Stimulated activated CD4-positive, alpha-beta T cell treated with anti-CD3 and anti-CD28 coated beads, Interleukin-2, amount 100 ng/mL, for 4 hours (primary cell): ENCODE measurements at places on chromosomes 1 and 21.
A peak's percentile ranks its signal among the peaks of the same experiment; 100 is the strongest.

DNA sequence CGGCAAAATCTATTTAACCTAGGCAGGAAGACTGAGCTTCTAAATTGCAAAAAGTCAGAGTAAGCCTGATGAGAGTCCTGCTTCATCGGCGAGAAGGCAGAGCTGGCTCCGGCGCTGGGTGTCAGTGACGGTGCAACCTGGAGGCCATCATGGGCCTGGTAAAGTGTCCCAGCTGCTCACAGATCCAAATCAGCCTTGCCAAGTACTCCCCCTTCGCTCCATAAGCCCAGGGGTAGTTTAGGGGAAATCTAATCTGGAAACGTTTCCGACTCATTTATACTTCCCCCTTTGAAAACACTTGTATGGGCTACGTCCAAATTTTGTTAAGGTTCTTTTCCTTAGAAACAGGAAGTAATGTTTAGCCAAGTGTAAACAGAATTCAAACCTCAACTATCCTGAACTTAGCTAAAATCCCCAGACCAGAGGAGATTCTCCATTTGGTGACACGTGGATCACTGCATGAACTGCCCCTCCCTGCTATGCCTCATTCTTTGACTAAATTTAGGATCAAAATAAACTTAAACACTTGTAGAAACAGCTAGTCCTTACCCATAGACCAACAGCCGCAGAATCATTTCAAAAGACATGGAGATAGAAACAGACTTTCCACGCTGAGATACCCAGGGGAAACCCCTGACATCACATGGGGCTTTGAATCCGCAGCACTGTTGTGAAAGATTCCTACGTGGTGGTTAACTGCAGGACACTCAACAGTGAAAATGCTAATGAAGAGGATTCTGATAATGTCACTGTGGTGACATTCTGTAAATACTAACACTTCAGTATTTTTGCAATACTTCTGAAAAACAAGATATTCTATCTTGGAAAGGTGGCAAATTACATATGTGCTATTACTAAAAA is 172.7 kb downstream of the TGFBR3 start:
- no peak for DNase-seq

DNA sequence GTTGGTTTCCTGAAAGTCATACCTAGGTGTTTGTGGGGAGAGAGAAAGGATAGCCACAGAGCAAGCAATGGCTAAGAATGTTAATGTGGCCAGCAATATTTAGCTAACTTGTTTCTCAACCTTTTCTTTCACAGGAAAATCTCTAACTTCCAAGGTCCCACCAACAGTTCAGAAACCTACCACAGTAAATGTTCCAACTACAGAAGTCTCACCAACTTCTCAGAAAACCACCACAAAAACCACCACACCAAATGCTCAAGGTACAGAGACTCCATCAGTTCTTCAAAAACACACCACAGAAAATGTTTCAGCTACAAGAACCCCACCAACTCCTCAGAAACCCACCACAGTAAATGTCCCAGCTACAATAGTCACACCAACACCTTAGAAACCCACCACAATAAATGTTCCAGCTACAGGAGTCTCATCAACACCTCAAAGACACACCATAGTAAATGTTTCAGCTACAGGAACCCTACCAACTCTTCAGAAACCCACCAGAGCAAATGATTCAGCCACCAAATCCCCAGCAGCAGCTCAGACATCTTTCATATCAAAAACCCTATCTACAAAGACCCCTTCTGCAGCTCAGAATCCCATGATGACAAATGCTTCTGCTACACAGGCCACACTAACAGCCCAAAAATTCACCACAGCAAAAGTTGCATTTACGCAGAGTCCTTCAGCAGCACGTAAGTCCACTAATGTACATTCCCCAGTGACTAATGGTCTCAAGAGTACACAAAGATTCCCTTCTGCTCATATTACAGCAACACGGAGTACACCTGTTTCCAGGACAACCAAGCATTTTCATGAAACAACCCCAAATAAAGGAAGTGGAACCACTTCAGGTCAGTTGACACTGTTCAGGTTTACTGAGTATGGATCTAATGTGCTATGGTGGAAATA is 15.3 kb downstream of the CD55 start:
- no peak for DNase-seq

GRCh38 chr1:15442119-15442518 is 3.9 kb downstream of the CTRC start:
- DNase-seq = no peak

DNA sequence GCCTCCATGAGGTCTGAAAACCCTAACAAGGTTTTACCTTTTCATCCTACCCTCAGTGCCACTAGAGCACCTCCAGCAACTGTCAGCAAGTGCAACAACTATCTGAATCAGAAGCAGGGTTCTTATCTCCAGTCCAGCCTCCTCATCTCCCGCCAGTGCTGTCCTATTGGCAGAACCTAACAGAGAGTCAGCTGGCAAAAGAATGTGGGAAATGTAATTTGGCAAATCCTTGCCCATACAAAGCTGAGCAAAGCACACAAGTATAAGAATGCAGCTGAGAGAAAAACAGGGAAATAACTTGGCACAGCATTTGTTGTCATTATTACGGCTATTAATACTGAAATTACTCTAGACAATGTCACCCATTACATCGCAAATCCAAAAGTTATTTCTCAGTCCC is 124.2 kb downstream of the ATP6V1G3 start:
- no peak for DNase-seq

GRCh38 chr1:105485207-105485606 is 1571.3 kb upstream of the PRMT6 start:
- DNase-seq = no peak

GRCh38 chr21:40146216-40146837 is 279.1 kb downstream of the PCP4 start:
- DNase-seq = no peak

DNA sequence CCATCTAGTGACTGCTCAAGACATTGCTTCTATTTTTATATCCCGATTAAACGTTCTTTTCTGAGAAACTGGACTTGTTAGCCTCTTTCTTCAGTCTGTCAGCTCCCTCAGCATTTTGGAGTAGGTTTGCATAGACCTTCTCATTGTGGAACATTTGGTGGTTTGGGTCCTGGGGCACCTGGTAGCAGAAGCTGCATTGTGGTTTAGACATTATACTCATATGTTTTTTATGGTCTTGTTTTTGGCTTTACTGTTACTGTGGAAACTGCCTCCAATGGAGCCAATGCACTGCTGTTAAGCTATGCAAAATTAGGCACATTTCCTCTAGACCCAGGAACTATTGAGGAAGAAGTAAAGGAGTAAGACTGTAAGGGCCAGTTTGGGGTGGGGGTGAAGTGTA is 36.7 kb upstream of the LRRC8B start:
- DNase-seq = no peak

GRCh38 chr1:150567341-150567716 is 12.1 kb downstream of the MCL1 start:
- peak; percentile 49 for DNase-seq

DNA sequence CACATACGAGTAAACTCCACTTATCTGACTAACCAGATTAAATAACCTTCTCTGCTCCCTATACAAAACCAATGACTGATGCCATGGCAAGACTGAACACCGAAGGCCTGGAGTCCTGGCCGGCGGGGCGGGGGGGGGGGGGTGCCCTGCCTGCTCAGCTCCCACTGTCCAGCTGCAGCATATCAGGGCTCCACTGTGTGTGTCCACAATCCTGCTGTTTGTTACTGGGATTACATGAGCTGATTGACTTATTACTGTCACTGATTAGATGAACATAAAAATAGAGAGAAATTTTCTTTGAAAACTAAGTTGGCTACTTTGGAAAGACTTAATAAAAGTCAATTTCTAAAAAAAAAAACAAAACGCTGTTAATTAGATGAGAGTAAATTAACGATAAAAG is 24.9 kb downstream of the TMEM63A start:
- DNase-seq = no peak

DNA sequence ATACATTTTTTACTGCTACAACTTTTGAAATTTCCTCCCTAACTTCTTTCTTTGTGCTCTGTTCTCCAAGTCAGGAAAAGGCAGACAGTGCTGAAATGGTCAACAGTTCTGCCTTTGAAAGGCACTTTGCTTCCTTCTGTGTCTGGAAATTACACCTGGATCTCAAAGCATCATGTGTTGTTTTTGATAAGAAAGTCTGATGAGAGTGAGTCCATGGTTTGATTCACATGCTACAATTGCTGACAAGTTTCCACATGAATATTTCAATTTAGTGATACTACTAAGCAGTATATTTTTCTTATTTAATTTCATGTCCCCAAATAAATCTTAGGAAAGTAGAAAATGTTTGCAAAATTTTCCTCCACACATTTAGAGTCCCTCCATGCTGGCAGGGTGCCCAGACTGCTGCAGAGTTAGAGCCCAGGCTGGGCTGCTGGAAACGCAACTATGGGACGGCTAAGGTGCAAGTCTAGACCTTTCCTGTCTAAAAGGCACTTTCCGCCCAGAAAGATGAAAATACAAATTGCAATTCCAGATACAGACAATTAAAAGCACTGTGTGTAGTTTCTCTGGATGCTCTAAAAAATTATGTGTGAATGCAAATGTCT is 96.6 kb upstream of the RUNX1 start:
- no peak for DNase-seq

DNA sequence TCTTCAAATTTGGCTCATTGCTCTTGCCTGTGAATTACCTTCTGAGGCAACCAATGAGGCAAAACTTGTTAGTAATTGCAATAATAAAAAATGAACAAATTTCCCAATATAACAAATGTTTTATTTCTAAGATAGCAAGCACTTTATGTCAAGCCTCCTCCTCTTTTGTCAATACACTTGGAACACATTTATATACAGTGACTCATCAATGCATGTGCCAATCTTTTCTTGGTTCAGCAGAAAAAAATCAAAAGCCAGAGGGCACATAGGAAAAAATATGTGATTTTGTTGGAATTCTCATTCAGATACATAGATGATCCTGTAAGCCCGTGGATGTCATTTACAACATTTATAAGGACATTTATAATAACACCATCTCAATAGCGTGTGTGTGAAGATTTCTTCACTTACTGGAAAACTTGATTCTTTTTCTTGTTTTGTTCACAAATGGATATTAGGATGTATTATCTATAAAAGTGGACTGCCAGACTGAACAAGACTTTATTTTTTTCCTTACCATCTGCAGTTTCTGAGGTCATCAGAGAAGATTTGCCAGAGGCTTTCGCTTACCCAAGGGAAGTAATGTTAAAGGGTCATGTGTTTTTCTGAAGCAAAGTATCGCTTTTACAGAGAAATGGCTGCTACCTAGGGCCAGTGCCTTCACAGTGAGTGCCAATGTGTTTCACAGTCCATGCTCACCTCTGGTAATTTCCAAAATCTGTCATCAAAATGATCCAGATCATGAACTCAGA is 645.7 kb upstream of the PTBP2 start:
- DNase-seq = no peak

- DNase-seq = no peak
These were observed 334.4 kb downstream of the DSCAM start for GRCh38 chr21:40512590-40512989.

- DNase-seq = no peak
These were observed 1.3 kb downstream of the PKP1 start for GRCh38 chr1:201284636-201285035.

GRCh38 chr1:96688767-96689166 is 32.8 kb upstream of the PTBP2 start:
- no peak for DNase-seq

- no peak for DNase-seq
These were observed 53.3 kb downstream of the NENF start for GRCh38 chr1:212485913-212486618.

DNA sequence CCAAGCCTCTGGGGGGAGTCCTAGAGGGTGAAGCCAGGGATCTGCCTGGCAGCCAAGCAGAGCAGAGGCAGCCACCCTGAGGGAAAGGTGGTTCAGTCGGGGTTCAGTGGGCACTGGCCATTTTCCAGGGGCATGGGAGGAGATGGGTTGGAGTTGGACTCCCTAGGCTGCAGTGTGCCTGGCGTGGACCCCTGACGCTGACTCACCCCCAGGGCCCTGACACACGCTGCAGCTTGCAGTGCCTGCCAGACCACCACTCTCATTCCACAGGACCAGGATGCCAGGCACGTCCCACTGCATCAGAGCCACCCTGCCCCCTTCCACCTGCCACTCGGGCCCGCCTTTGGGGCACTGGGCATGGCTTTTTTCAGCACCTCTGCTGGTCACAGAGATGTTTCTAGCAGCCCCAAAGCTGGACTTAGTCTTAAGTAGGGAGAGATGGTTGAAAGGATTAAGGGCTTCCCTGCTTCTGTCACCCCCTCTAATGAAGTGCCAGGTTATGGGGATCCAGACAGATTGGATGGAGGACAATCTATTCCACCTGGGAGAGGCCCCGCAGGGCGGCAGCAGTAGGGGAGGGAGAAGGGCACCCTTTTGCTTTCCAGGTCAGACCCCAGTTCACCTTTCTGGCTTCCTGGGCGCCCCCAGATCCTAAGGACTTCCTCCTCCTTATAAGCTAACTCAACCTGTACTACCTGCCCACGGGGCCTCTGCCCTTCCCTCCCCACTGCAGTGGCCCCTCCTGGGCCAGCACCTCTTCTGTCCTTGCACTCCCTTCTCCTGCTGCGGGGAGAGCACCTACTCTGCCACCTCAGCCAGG is 1.6 kb downstream of the SYT2 start:
- DNase-seq = no peak

DNA sequence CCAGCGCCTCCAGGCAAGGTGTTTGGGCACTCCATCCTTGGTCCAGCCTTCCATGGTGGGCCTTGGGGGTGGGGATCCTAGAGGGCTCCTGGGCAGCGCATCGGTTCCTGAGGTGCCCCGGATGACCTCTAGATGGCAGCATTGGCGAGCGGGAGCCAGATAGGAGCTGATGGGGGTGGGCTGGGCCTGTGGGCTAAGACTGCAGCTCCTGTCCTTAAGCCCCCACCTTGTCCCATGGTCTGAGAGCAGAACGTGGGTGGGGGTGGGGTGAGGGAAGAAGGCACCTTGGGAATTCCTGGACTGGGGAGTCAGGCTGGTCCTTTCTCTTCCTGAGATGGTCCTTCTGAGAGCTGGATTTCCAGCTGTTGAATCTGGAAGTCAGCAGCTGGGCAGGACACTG is 93.4 kb upstream of the CSF3R start:
- peak; percentile 23 for DNase-seq

- DNase-seq = no peak
These were observed 49.0 kb upstream of the TSPAN2 start for GRCh38 chr1:115138271-115138670.

DNA sequence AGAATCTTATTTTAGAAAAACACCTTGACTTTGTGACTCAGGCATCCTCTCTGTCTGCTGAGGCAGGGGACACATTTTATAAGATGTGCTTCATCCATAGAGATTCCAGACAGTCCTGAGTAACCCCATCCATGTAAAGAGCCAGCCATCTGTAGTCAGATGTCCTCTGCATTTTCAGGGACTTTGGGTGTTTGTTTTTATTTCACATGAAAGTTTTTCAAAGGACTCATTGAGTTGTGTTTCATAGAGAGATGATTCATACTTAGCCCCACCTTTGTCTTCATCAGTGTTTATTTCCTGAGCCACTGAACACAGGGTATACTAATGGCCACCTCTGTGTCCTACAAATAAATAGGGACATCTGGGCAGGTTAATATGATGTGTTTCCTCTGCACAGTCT is 280.4 kb downstream of the CACNA1E start:
- no peak for DNase-seq
